Neural crest cell (in vitro differentiated cells): ENCODE measurements at places on chromosomes 3 and 15. TPM values are rescaled to one million over a fixed set of nuclear protein-coding genes. Genes with fewer than 3 reads are reported as not detected.
A peak's percentile ranks its signal among the peaks of the same experiment; 100 is the strongest.

The GPR149 gene
- total RNA-seq: not detected in 2 replicates

The TUBGCP5 gene
- total RNA-seq: 23.8 and 28.2 TPM in 2 replicates

The TMEM207 gene
- total RNA-seq: not detected in 2 replicates

The TERC gene
- 16.2 and 19.5 TPM in 2 replicates for total RNA-seq

GRCh38 chr3:46027021-46027705 is at the start of gene XCR1:
TSS of gene XCR1 (minus strand) at chr3:46027483. CDS start at chr3:46021947, 5,536 bp downstream.
- no peak within 1 kb of the TSS for H3K4me3 ChIP-seq
- DNase-seq: no peak
- H3K27me3 ChIP-seq: no peaks in the 10 kb centered on the region

DNA sequence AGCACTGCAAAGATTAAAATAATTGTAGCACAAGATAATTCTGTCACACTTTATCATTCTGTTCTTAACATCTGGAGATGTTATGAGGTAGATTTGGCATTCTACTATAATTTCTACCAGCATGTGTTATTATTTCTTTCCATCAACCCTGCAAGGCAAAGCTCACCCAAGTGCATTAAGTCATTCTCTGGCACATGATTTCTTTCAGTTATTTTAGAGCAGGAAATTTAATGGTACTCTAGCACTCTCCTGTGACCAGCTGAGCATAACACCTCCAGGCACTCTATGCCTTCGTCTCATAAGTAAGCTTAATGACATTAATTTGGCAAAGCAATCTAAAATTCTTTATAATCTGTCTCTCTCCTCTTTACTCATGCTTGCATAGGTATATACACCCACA is 300.2 kb upstream of the GPR149 start:
- H3K4me3 ChIP-seq: no peak overlapping the region
- DNase-seq: no peak
- H3K36me3 ChIP-seq: no peaks in the 10 kb centered on the region
- H3K27ac ChIP-seq: no peak overlapping the region

DNA sequence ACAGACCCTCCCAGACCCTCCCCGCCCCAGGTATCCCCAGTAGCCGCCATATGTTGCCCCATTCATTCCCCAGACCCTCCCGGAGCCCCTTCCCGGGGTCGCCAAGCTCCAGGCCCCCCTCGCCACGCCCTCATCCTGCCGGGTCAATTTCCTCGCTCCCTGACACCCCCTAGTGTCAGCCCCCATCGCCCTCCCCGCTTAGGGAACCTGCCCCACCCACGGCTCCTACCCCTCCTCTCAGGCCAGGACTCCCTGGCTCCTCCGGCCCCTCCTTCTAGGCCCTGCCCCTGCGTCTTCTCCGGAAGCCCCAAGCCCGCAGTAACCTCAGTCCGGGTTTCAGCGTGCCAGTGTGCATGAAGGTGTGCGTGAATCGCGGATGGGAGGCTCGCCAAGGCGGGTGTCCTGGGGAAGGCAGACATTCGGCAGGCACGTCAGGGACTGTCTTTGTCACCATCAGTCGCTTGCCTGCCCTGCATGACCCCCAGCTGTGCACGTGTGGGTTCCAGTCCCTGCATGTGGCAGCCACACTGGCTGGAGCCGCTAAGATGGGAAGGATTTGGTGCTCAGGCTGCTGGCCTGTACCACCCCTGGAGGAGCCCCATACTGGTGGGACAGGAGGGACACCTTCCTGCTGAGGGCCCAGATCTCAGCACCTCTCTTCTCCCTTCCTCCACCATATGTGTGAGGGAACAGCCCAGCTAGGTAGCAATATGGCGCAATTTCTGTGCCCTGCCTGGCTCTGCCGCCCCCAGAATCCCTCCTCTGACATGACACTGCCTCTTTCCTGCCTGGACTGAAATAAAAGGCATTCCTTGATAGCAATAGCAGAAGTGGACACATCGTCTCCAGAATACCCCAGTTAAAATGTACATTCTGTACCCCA is 693 bp downstream of the DISP2 start:
- H3K36me3 ChIP-seq: no peaks in the 10 kb centered on the region
- H3K27ac ChIP-seq: no peak overlapping the region
- peak overlapping the region; percentile 84 for H3K4me3 ChIP-seq
- peaks cover 25% of the 10 kb centered on the region for H3K4me1 ChIP-seq

GRCh38 chr3:137962251-137962650 is 47.7 kb upstream of the CLDN18 start:
- H3K4me1 ChIP-seq: no peaks in the 10 kb centered on the region
- no peak overlapping the region for H3K4me3 ChIP-seq
- DNase-seq: no peak
- H3K27me3 ChIP-seq: peaks cover 4% of the 10 kb centered on the region
- no peaks in the 10 kb centered on the region for H3K36me3 ChIP-seq

DNA sequence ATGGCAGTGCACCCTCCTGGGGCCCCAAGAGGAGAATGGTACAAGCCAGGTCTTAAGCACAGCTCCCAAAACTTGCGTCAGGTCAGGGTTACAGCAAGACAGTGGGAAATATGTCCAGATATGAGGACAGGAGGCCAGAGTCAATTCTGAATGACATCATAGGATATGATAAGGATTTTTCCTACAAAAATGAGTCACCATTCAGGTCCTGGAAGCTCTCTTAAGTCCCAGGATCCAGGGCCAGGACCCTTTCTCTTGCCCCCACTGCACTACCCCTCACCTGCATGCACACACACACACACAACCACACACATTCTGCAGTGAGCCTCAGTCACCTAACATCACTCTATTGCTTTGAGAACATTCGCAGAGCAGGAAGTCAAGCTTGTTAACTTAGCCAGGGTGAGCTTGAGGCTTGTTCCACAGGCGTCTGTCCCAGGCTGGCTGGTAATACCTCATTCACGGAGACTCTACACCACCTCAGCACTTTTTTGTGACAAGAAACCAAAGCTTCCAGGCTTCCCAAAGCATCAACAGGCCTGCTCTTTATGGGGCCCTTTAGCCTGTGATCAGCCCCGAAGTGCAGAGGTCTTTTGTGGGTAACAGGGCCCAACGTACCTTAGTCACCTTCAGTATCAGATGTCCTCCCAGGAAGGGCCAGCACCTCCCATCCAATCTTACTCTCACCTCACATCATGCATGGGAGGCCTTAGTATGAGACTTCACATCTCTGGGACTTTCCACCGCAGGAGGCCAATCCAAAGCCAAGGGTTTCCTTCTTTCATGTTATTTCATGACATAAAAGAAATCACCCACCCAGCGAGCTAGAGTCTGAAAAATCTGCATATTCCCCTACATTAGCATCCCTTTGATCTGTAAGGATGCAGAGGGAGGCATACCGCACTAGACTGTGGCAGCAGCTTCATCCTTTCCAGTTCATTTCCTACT is 74.0 kb upstream of the LIPC start:
- no peak for DNase-seq
- H3K27ac ChIP-seq: peak overlapping the region; percentile 63
- no peaks in the 10 kb centered on the region for H3K4me1 ChIP-seq
- H3K27me3 ChIP-seq: no peaks in the 10 kb centered on the region

DNA sequence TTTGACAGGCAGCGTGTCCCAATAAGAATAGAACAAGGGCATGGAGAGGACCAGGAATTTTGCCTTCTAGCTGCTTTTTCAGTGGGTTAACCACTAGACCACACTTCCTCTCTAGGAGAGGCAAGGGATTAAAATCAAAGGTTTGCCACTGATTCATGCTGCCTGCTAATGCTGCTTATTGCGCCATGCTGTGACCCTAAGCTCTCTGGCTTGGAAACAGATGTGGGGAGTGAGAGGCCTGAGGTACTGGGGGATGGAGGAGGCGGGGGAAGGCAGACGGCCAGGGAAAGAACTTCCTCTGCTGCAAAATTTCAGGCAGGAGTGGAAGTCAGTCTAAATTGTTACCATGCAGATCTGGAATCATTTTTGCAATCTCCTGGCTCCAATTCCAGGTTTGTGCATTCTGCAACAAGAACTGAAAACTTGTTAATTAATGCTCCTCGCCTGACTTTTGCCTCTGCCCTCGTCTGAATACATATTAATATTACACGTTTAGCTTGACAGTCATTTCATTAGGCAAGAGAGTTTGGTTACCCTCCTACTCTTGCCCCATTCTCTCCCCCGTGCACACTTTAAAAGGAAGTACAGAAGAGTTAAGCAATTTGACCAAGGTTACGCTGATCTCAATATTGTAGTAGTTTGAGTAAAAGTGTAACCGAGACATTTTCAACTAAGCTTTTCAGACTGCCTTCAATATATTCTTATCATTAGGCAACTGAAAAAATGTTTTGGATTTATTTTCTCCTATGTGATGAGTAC is 121.7 kb upstream of the SPRED1 start:
- peaks cover 34% of the 10 kb centered on the region for H3K4me1 ChIP-seq
- peaks cover 11% of the 10 kb centered on the region for H3K36me3 ChIP-seq
- peak overlapping the region; percentile 97 for H3K27ac ChIP-seq
- no peaks in the 10 kb centered on the region for H3K27me3 ChIP-seq

GRCh38 chr15:56045068-56045748 is 51.8 kb upstream of the NEDD4 start:
- no peak overlapping the region for H3K27ac ChIP-seq
- H3K36me3 ChIP-seq: no peaks in the 10 kb centered on the region
- DNase-seq: no peak

DNA sequence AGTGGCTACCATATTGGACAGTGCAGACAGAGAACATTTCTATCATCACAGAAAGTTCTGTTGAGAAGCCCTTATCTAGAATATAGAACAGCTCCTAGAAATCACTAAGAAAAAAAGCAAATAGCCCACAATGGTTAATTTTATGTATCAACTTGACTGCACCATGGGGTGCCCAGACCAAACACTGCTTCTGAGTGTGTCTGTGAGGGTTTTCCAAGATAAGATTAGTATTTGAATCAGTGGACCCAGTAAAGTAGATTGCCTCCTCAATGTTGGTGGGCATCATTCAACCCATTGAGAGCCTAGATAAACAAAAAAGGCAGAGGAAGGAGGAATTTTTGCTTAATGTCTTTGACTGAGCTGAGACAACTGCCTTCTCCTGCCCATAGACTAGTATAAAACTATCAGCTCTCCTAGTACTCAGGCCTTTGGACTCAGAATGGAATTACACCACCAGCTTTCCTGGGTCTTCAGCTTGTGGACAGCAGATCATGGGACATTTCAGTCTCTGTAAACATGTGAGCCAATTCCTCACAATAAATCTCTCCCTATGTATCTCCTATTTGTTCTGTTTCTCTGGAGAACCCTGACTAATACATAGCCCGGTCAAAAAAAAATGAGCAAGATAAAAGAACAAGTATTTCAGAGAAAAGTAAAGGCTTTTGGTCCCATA is 55.9 kb upstream of the OXTR start:
- DNase-seq: no peak
- H3K36me3 ChIP-seq: peaks cover 17% of the 10 kb centered on the region
- H3K27me3 ChIP-seq: no peaks in the 10 kb centered on the region

GRCh38 chr3:73228437-73228836 is 167.0 kb downstream of the EBLN2 start:
- no peak overlapping the region for H3K4me3 ChIP-seq
- H3K4me1 ChIP-seq: peaks cover 43% of the 10 kb centered on the region
- H3K36me3 ChIP-seq: no peaks in the 10 kb centered on the region
- no peaks in the 10 kb centered on the region for H3K27me3 ChIP-seq
- no peak overlapping the region for H3K27ac ChIP-seq

GRCh38 chr3:5071061-5071460 is 51.0 kb upstream of the ARL8B start:
- H3K36me3 ChIP-seq: no peaks in the 10 kb centered on the region
- peaks cover 31% of the 10 kb centered on the region for H3K27me3 ChIP-seq
- no peak overlapping the region for H3K4me3 ChIP-seq
- no peaks in the 10 kb centered on the region for H3K4me1 ChIP-seq
- H3K27ac ChIP-seq: no peak overlapping the region

- no peaks in the 10 kb centered on the region for H3K36me3 ChIP-seq
- H3K4me1 ChIP-seq: no peaks in the 10 kb centered on the region
- H3K27me3 ChIP-seq: no peaks in the 10 kb centered on the region
Observed at GRCh38 chr3:114764056-114764492, 383.0 kb downstream of the ZBTB20 start.

- H3K27ac ChIP-seq: no peak overlapping the region
- peaks cover 17% of the 10 kb centered on the region for H3K4me1 ChIP-seq
- no peaks in the 10 kb centered on the region for H3K27me3 ChIP-seq
- no peak overlapping the region for H3K4me3 ChIP-seq
Observed at GRCh38 chr3:45056608-45057301, 30.7 kb downstream of the CLEC3B start.
